ENCODE measurements at places on chromosomes 6 and 20.

- DNase-seq = no peak
Observed at GRCh38 chr6:105786890-105787655, 299.1 kb upstream of the PRDM1 start.

DNA sequence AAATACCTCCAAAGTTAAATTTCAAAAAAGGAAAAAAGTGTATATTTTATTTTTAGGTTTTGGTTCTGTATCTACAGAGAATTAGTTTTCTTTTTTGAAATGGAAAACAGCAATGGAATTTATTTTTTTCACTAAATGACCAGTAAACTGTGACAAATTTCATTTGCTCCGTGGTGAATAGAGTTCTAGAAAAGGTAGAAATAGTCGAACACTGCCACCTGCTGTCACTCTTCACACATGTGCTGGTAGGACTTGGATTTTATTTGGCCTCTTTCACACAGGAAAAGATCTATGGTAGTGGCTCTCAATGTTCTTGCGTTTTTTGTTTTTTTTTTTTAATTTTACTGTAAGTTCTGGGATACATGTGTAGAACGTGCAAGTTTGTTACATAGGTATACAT lies 312.5 kb downstream of the EYA4 start:
- peak; percentile 47 for DNase-seq

DNA sequence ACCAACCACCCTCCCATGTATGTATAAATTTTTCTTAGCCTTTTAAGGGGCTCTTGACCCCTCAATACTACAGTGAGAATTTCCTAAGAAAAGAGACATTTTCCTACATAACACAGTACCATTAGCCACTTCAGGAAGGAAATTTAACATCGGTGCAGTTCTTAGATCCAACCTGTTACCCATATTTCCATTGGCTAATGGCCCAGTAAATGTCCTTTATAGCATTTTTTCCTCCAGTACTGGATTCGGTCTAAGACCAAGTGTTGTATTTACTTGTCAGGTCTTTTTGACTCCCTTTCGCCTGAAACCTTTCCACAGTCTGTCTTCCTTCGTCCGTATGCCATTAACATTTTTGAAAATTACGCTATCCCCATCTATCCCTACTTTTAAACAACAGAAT lies 173.4 kb upstream of the PMEPA1 start:
- DNase-seq = no peak

DNA sequence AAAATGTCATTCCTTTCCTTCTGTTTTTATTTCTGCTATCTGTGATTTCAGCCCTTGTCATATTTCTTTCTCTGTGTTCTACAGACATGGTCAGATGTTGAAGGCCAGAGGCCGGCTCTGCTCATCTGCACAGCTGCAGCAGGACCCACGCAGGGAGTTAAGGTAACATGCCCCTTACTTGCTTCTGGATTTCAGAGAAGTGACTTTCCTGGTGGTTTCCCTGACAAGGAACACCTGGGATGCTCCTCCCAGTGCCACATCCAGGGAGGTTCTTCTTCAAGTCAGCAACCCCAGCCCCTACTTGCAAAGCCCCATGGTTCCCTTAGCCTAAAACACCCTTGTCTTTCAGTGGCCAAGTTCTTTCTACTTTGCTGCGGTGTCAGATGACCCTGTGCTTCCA lies 41.3 kb downstream of the CDH26 start:
- DNase-seq = no peak

DNA sequence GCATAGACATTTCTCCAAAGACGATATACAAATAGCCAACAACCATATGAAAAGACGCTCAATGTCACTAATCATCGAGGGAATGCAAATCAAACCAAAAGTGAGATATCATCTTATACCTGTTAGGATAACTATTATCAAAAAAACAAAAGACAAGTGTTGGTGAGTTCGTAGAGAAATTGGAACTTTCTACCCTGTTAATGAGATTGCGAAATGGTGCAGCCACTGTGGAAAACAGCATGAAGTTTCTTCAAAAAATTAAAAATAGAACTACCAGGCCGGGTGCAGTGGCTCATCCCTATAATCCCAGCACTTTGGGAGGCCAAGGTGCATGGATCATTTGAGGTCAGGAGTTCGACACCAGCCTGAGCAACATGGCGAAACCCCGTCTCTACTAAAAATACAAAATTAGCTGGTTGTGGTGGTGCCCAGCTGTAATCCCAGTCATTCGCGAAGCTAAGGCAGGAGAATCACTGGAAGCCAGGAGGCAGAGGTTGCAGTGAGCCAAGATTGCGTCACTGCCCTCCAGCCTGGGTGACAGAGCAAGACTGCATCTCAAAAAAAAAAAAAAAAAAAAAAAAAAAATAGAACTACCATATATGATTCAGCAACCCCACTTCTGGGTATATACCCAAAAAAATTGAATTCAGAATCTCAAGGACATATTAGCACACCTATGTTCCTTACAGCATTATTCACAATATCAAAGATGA lies 170.0 kb upstream of the ZNF184 start:
- DNase-seq = no peak

DNA sequence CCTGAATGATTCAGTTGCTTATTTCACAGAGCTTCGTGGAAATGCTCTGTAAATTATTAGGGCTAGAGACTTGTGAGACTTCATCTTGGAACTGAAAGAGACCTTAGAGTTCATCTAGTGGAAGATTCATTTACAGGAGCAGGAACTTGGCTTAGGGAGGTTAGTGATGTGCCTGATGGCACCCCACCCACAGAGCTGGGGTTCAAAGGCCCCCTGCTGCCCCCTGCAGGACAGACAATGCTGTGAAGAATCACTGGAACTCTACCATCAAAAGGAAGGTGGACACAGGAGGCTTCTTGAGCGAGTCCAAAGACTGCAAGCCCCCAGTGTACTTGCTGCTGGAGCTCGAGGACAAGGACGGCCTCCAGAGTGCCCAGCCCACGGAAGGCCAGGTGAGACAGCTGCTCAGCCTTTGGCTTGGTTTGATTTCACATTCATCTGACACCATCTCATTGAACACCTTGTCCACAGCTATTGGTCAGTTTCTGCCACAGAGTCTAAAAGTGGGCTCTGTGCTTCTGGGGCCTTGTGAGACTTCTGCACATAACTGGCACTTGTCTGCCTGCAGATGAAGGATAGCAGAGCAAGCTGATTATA lies 25.1 kb downstream of the MYBL2 start:
- DNase-seq = peak; percentile 14

DNA sequence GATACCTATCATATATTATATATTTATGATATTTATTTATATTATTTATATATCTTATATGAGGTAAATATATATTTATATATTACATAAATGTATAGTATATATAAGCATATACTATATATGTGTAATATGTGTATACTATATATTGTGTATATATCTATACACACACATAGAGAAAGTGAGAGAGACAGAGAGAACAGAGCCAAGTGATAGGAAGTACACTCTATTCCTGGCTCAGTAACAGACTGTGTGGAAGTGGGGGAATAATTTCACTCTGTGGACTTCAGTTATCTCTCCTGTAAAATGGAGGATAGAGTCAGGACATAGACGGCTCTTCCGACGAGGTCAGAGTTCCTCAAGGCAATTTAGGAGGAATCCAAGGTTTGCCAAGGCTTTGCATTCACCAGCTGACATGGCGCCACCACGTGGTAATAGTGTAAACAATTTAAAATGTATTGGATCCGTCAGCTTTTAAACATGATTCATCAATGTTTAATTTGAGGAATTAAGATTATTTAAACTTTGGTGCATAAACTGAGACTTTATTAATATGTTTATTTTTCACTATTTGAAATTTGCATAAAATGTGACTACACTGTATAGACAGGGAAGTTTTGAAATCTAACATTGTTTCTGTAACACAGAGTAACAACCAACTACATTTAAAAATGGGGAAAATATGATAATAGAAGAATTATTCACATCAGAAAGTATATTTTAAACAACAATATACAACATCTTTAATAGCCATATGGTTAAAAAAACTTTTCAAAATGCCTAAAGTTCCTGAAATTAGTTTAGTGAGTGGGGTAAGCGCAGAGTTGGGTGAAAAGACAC lies 75.4 kb upstream of the TMEM244 start:
- peak; percentile 70 for DNase-seq

DNA sequence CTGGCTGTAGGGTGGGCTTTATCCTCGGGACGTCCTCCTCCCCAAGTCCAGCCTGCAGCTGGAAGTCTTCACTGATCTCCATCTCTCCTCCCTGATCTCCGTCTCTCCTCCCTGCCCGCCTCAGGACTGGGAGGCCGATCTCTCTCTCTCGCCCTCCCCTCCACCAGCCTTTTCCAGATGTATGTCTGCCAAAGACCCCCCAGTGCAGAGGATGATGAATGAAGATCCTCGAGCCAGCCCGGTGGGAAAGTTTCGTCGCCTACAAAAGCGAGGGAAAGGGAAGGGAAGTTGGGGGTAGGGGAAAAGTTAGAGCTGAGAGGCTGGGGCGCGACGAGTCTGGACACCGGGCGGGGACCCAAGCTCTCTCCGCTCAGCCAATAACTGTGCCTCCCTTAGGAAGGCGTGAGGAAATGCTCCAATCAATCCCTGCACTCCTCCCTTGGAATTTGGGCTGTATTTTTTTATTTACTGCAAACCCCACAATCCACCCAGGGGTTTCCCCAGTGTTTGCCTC lies 595 bp upstream of the SRF start:
- no peak for DNase-seq

- DNase-seq = no peak
Observed at GRCh38 chr6:71342772-71343171, 54.2 kb downstream of the OGFRL1 start.

- no peak for DNase-seq
Observed at GRCh38 chr6:144737998-144738397, 452.9 kb downstream of the UTRN start.

DNA sequence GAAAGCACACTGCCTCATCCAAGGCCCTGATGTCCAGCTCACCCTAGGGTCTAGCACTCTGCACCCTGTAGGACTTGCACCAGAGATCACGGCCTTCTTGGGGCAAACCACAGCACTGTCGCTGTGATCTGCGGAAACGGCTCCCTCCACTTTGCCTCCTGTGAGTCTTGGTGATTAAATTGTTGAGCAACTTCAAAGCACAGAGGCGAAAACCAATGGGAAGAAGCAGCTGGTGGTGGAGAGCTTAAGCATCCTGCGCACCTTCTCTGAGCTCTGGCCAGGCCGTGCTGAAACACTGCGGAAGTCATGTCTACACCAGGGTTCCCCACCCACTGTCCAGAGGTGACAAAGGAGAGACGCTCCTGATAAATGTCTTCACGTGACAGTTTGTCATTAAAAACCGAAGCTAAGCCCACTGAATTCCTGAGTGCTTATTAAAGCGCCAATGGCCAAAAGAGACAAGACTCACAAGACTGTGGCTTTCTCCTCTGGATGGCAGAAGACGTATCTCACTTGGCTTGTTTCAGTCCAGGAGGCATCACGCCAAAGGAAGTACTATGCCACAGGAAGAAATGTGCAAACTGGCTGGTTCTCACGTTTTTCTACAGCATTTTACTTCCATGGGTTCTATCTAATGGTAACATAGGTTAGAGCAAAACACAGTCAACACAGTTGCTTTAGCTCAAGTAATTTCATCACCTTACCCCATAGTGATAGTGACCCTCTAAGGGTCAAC lies 3.1 kb downstream of the RAMACL start:
- DNase-seq = no peak

GRCh38 chr6:34644716-34645115 lies 51.9 kb downstream of the ILRUN start:
- no peak for DNase-seq

DNA sequence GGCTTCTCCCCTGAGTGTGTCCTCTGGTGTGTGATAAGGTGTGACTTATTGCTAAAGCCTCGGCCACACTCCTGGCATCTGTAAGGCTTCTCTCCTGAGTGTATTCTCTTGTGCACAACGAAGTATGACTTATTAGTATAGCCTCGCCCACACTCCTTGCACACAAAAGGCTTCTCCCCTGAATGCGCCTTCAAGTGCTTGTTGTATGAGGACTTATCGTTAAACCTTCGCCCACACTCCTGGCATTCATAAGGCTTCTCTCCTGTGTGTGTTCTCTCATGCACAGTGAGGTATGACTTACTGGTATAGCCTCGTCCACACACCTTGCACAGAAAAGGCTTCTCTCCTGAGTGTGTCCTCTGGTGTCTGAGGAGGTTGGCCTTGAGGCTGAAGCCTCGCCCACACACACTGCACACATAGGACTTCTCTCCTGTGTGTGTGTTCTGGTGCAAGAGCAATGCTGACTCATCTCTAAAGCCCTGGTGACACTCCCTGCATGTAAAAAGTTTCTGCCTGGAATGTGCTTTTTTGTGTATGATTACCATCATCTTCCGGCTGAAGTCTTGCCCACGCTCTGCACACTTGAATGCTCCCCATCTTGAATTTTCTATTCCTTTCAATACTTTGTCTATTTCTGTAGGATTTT lies 20.4 kb downstream of the ZNF337 start:
- DNase-seq = peak; percentile 67

GRCh38 chr6:53311586-53311935 lies 37.2 kb downstream of the ELOVL5 start:
- peak; percentile 52 for DNase-seq

DNA sequence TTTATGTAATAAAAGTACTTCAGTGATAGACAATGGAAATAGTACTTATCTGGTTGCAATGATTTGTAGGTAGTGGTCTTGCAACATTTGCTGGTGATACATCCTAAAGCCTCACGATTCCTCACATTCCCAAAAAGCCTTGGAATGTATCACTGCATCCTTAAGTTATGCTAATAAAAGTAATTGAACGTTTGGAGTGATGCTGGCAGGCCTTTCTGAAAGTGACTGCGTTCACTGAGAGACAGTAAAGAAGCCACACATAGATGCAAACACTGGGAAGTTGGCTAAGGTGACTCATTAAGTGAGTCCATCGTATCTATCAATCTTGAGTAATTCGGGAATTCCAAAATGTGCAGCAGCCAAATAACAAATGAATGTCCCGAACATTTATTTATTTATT lies 444.1 kb upstream of the SOX4 start:
- peak; percentile 94 for DNase-seq

GRCh38 chr6:28696167-28696566 lies 170.5 kb downstream of the GPX5 start:
- DNase-seq = no peak

GRCh38 chr6:15453622-15454021 lies 207.8 kb downstream of the JARID2 start:
- DNase-seq = no peak

DNA sequence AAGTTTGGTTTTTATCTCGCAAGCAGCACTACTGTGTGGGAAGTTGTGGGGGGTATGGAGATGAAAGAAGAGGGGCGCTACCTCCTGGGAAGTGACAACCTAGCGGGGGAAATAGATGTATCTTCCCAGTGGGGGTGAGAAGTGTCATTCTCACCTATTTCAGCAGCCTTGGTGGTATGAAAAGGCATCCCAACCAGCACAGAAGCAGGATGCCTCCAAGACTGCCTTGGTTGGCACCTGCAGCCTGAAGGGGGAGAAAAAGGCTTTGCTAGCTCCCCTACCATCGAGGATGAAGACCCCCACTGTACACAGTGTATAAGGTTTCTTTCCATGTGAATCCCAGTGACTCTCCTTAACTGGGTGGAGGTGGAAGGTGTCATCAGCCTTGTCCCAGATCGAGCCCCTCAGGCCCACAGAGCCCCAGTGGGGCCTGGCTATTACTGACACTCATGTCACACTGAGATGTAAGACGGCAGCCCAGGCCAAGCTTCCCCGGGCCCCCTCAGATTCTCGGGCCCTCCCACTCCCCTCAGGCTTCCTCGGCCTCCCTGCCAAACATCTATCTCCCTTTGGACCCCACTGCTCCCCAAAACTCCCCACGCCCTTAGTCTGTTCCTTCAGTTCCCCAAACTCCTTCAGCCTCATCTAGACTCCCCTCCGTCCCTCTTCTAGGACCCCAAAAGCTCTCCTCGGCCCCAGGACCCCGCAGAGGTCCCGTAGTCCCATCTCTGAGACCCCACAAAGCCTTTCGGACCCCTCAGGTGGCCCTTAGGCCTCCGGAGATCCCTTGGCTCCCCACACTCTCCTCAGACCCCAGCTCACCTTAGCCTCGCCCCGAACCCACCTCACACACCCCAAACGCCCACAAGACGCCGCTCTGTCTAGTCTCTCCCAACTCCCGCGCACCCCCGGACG lies 688 bp downstream of the COMMD7 start:
- DNase-seq = no peak
